Spinal cord (tissue), 10 donors: ENCODE measurements at places on chromosomes 7 and 10. TPM values are rescaled to one million over a fixed set of nuclear protein-coding genes. Genes with fewer than 3 reads are reported as not detected.
A peak's percentile ranks its signal among the peaks of the same experiment; 100 is the strongest.

- no peak overlapping the region for H3K27ac ChIP-seq
- no peaks in the 10 kb centered on the region for H3K27me3 ChIP-seq
- H3K4me1 ChIP-seq = no peaks in the 10 kb centered on the region
- no peak for DNase-seq
- no peak overlapping the region for H3K4me3 ChIP-seq
Measured at GRCh38 chr10:50392426-50392825, 141.1 kb upstream of the ASAH2 start.

PKD2L1 gene
- total RNA-seq = 0.33 TPM

DNA sequence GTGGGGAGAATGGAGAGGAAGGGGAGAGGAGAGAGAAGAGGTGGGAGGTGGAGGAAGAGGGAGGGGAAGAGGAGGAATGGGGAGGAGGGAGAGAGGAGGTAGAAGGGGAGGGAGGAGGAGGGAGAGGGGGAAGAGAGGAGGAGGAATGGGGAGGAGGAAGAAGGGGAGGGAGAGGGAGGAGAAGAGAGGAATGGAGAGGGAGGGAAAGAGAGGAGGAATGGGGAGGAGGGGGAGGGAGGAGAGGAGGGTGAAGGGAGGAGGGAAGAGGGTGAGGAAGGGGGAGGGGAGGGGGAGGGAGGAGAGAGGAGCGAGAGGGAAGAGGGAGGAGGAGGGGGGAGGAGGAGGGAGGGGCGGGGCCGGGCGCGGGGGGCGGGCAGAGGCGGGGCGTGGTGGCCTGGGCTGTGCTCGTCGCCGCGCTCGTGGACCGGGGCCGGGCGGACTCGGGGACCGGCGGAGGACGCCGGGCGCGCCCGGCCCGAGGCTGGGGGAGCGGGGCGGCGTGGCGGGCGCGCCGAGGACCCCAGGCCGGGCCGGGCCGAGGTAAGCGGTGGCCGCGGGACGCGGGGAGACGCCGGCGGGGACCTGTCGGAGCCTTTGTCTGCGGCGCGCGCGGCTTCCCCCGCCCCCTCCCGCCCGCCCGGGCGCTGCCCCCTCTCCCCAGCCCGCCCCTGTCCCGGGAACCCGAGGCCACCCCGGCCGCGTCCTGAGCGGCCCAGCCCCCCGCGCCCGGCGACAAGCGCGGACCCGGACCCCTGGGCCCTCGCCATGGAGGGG, at the start of gene SLC29A4:
TSS of gene SLC29A4 (plus strand) at position 401 of the 774 bp plus-strand sequence. CDS start 4,874 bp downstream, outside the sequence.
- H3K27ac ChIP-seq = no peak within 1 kb of the TSS
- H3K27me3 ChIP-seq = no peaks in the 10 kb centered on the region
- H3K4me1 ChIP-seq = peaks cover 20% of the 10 kb centered on the region
- H3K4me3 ChIP-seq = peak within 1 kb of the TSS; percentile 35

- H3K4me3 ChIP-seq = no peak overlapping the region
- peak overlapping the region; percentile 88 for H3K27ac ChIP-seq
- peaks cover 67% of the 10 kb centered on the region for H3K36me3 ChIP-seq
- peaks cover 47% of the 10 kb centered on the region for H3K4me1 ChIP-seq
Measured at GRCh38 chr7:56078196-56078595, 14.1 kb downstream of the SUMF2 start.

DNA sequence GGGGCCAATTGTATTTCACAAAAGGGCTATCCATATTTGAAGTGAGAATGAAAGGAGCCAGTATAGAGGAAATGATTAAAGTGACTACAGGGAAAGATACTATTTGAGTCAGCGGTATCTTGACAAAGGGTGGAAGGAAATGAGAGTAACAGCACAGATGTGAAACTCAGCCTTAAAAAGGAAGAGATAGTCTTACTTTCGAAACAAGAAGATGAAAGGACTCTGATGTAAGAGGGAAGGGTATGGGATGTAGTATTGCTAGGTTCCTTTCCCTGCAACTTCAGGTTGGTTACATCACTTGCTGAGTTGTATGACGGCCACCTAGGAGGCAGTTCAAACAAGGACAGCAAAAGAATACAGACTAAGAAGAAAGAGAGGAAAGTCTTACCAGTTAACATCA, 13.7 kb downstream of the CISD1 start:
- no peak for DNase-seq
- no peaks in the 10 kb centered on the region for H3K4me1 ChIP-seq
- H3K4me3 ChIP-seq = no peak overlapping the region
- H3K36me3 ChIP-seq = peaks cover 2% of the 10 kb centered on the region

DNA sequence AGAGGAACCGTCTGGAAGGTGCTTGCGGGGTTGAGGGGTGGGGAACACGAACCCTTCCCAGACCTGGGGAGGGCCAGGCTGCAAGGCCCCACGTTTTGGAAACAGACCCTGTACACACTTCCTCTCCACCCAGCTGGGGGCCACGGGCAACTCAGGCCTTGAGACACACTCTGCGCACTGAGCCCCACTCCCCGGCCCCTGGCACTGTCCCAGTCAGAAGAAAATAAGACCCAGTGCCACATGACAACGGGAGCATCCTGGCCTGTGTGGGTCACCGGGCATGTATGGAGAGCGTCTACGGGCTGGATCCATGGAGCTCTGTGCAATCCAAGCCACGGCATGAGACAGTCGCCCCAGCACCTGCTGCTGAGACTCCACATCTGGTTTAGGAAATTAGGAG, 63.7 kb downstream of the CARD11 start:
- no peak overlapping the region for H3K27ac ChIP-seq
- H3K36me3 ChIP-seq = no peaks in the 10 kb centered on the region
- no peak overlapping the region for H3K4me3 ChIP-seq
- H3K27me3 ChIP-seq = peaks cover 3% of the 10 kb centered on the region

AMZ1 gene
- total RNA-seq = 0.83 TPM

MSMB gene
- not detected for total RNA-seq

GRCh38 chr7:141748396-141748795, 10.2 kb downstream of the SSBP1 start:
- H3K36me3 ChIP-seq = peaks cover 17% of the 10 kb centered on the region
- no peak overlapping the region for H3K27ac ChIP-seq
- H3K4me1 ChIP-seq = no peaks in the 10 kb centered on the region
- DNase-seq = no peak

DNA sequence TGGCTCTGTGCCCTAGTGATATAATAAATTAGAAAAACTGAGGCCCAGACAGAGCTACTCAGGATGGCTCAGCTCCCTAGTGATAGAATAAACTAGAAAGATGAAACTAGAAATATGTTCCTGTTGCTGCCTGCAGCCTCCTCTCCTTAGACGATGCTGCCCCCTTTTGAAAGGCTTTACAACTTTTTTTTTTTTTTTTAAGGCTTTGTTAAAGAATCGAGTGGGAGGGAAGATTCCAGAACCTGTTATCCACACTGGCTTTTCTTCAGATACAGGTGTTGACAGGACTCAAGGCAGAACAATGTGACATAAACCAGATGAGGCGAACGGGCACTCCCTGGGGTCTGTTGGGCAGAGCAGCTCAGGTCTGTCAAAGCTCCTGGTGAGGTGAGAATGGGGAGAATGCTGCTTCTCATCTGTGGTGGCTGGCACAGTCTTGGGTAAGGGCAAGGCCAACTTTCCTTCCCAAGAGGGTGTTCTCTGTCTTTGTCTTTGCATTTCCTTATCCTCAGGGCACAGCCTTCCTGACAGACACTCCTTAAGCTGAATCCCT, 175.1 kb downstream of the COBL start:
- no peak for DNase-seq
- H3K4me3 ChIP-seq = no peak overlapping the region
- H3K27ac ChIP-seq = no peak overlapping the region
- H3K27me3 ChIP-seq = no peaks in the 10 kb centered on the region
- no peaks in the 10 kb centered on the region for H3K4me1 ChIP-seq

TBXAS1 gene
- 10.7 TPM for total RNA-seq

OPN1SW gene
- 0.28 TPM for total RNA-seq

- no peak overlapping the region for H3K4me3 ChIP-seq
- H3K27ac ChIP-seq = no peak overlapping the region
- no peak for DNase-seq
- H3K4me1 ChIP-seq = peaks cover 3% of the 10 kb centered on the region
- H3K36me3 ChIP-seq = no peaks in the 10 kb centered on the region
- no peaks in the 10 kb centered on the region for H3K27me3 ChIP-seq
Measured at GRCh38 chr7:71535616-71536015, 403.7 kb downstream of the GALNT17 start.
